ENCODE measurements at places on chromosomes 4 and X.

- no peak for DNase-seq
These were observed 173.9 kb upstream of the PPARGC1A start for GRCh38 chr4:24063731-24064130.

GRCh38 chr4:125169192-125169591 is 145.6 kb upstream of the FAT4 start:
- no peak for DNase-seq

DNA sequence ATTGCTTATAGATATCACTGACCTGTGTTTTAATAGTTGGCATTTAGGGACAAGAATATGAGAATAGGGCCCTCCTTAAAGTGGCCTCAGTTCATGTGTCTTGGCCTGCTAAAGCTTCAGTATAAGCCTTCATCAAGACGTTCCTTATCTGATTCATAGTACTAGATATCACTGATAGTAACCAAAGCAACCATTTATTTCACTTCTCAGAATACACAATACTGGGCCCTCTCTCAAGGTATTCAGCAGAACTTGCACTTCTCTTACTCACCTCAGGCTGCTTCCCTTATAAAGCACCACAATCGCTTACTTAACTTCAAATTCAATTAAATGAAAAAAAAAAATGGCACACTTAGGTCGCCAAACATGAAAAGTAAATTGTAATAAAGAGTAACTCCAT is 259.4 kb upstream of the PCDH7 start:
- DNase-seq: no peak

GRCh38 chr4:56657818-56658217 is 23.3 kb downstream of the HOPX start:
- DNase-seq: no peak

GRCh38 chr4:185719500-185719858 is 92.5 kb downstream of the SORBS2 start:
- DNase-seq: no peak

DNA sequence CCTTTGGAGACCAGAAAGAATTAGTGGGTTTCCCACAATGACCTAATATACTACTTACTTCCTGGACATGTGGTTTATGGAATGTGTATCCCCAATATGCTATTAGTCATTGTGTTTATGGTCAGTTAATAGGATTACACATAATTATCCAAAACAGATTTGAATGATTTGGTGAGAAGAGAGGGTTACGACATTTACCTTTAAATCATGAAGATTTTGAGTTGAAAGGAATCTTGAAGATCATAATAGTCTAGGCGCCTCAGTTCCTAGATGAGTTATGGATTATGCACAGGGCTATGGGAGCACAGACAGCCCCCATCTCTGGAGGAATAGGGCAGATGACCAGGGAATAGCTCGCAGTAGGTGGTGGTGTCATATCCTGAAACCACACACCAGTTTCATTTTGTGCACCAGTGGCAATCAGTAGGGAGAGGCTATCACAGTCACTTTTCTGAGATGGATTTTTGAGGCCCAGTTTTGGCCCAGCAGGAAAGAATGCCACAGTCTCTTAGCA is 61.3 kb downstream of the SEPTIN11 start:
- no peak for DNase-seq

- DNase-seq: no peak
These were observed 85.9 kb upstream of the NKX1-1 start for GRCh38 chr4:1492142-1492457.

- DNase-seq: no peak
These were observed 761.8 kb upstream of the ATOH1 start for GRCh38 chr4:93066749-93067148.

DNA sequence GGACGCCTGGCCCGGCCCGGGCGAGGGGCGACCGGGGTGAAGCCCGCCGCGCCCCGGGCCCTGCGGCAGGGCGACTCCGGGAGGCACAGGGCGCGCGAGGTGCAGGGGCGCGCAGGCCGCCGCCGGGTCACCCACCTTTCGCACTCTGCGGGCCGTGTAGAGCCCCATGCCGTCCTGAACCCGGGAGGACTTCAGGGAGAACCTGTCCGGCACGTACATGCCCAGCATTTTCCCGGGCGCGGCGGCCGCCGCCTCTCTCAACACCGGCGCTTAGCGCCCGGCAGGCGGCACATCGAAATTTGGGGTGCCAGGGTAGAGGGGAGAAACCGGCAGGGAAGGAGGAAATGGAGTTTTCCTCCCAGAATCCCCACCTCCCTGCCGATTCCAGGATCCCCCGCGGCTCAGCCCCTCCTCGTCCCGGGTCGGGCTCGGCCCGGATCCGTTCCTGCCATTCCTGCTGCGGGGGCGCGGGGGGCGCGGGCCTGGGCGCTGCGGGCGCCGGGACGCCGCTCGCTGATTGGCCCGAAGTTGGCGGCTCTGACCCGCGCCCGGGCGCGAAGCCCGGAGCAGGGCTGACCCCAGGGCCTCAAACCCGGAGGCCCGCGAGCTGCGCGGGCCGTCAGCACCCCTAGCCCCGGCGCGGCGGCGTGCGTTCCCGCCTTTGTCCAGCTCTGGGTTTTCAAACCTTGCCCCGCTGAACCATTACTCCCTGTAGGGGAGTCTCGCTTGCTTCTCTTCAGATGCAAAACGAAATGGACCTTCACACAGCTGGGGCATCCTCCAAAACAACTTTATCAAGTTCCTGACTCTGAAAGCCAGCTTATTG is at the start of gene PRDM5:
Gene PRDM5 (minus strand): TSS at position 346 of the 826 bp plus-strand sequence. CDS start 118 bp downstream, at position 228.
- DNase-seq: no peak

- no peak for DNase-seq
These were observed 317.3 kb downstream of the PPP1R2C start for GRCh38 chrX:42460706-42461105.

GRCh38 chrX:71625471-71625870 is 7.2 kb upstream of the CXCR3 start:
- DNase-seq: no peak

GRCh38 chrX:15849555-15849954 is 5.1 kb downstream of the AP1S2 start:
- DNase-seq: no peak

- no peak for DNase-seq
These were observed 68.5 kb downstream of the CEP44 start for GRCh38 chr4:174352061-174352819.

GRCh38 chr4:100414016-100414790 is 103.6 kb downstream of the EMCN start:
- DNase-seq: no peak

DNA sequence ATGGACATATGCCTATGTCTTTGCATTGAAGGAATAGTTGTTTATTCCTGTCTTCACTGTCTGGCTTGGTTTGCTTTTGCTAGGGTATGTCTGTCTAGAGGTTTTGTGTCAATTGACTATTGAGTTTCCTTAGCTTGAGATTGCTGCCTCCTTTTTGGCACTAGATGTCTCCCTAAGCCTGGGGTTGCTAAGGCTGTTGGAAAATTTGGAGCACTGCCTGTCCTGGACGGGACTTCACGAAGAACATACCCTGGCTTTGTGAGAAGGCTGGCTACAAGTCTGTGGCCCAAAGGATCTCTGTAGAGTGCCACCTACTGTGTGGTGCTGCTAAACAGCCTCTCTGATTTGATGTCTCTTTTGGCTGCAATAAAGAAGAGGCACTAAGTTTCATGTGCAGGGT is 183.8 kb upstream of the NUDT10 start:
- DNase-seq: no peak

Data from activated T-helper 1 cell treated with anti-CD3 and anti-CD28 coated beads, Interleukin-2, amount 50 U/mL, for 16 hours (primary cell).